Stimulated activated CD4-positive, alpha-beta T cell treated with anti-CD3 and anti-CD28 coated beads, TNF-alpha, amount 100 ng/mL, for 48 hours (primary cell): ENCODE measurements at places on chromosomes 5 and 9.
A peak's percentile ranks its signal among the peaks of the same experiment; 100 is the strongest.

DNA sequence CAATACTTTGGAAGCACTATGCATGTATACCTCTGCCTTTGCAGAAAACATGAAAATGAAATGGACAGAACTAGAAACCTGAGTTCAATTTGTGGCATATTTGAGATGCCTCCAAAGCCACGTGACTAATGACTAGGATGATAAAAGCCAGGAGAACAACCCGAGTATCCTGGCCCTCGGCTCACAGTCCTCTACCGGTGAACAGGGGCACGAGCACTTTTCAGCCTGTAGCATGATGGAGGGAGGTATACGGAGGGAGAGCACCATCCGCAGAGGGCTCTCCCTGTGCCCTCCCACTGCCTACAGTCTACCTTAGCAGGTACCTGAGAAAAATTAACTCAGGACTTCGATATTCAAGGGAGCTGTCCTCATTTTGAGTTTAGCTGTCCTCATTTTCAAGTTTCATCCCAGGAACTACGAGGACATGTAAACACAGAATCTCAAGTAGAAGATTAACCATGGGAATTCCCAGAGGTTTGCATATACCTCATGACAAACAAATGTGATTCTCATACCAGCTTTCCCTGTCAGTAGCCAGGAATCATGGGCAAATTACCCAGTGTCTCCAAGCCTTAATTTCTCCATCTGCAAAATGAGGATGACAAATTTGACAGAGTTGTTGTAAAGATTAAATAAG lies 249.3 kb downstream of the DNAH5 start:
- DNase-seq = no peak

GRCh38 chr5:35908228-35908627 lies 30.2 kb downstream of the CAPSL start:
- no peak for DNase-seq

DNA sequence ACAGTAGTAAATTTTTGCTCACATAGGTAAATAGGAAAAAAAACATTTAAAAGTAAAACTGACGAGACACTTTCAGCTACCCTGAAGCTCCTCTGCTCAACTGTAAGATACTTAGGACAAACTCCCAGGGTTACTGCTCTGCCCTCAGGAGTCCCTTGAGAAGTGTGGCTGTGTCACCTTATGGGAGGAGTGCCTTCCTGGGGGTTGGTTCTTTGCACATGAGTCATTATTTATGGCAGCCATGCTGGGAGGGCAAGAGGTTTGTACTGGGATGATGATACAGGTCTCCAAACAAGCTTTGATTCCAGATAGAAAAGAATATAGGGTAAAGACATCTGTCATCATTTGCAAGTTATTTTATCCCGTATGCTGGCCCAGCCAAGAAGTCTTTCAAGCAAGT lies 45.9 kb downstream of the TTC1 start:
- no peak for DNase-seq

GRCh38 chr9:35106343-35106730 lies 3.4 kb upstream of the STOML2 start:
- DNase-seq = no peak

GRCh38 chr5:108989761-108990392 lies 242.2 kb downstream of the FER start:
- DNase-seq = no peak

DNA sequence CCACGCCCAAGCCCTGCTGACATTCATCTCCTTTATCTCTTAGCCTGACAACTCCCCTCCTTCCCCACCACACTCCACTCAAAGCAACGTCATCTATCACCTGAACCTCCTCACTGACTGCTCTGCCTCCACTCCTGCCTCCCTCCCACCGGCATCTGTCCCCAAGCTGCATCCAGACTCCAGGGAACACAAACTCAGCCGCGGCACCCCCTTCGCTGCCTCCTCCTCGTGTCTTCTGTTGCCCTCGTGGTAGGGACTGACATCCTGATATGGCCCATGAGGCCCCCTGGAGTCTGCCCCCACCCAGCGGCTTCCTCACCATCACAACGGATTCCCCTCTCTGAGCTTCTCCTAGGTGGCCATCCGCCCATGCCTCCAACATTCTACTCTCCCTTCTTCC lies 101.0 kb upstream of the TAS2R1 start:
- no peak for DNase-seq

- DNase-seq = no peak
Measured at GRCh38 chr9:121542025-121542424, 42.4 kb upstream of the GGTA1 start.

DNA sequence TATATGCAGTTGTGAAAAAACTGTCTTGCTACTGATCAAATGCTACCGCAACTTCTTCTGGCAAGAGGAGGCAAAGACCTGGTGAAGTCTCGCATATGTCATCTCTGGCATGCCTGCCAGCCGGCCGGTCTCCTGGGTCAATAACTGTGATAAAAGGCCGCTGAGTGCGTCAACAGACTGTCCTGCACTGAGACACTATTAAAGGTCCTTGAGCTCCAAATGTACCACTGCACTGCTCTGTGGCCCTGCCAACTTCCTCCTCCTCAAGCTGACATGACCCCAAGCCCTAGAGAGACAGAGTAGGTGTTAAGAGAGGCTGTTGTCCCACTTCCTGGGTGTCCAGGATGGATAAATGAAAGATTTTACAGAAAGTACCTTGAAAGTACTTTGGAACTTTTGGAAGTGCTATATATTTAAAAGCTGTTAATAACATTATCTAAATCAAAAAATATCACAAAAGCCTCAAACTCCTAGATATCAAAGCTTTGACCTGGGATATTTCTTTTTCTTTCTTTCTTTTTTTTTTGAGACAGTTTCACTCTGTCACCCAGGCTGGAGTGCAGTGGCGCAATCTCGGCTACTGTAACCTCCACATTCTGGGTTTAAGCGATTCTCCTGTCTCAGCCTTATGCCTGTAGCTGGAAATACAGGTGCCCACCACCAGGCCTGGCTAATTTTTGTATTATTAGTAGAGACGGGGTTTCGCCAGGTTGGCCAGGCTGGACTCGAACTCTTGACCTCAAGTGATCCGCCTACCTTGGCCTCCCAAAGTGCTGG lies 31.5 kb downstream of the RAPGEF1 start:
- DNase-seq = no peak

GRCh38 chr5:139660923-139661814 lies 13.0 kb downstream of the CXXC5 start:
- no peak for DNase-seq

DNA sequence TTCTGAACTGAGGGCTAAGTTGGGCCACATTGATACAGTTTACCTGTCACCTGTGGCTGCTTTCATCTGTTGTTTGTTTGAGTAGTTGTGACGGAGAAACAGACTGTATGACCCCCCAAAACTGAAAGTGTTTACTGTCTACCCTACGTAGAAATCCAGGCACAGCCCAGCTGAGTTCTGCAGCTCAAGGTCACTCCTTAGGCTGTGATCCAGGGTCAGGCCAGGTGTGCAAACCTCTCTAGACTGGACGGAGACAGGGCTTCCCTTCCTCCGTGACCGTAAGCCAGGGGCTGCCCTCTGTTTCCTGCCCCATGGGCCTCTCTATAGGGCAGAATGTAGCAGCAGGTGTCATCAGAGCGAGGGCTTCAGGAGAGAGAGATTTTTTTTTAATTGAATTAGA lies 207.9 kb upstream of the OTULINL start:
- DNase-seq = no peak

DNA sequence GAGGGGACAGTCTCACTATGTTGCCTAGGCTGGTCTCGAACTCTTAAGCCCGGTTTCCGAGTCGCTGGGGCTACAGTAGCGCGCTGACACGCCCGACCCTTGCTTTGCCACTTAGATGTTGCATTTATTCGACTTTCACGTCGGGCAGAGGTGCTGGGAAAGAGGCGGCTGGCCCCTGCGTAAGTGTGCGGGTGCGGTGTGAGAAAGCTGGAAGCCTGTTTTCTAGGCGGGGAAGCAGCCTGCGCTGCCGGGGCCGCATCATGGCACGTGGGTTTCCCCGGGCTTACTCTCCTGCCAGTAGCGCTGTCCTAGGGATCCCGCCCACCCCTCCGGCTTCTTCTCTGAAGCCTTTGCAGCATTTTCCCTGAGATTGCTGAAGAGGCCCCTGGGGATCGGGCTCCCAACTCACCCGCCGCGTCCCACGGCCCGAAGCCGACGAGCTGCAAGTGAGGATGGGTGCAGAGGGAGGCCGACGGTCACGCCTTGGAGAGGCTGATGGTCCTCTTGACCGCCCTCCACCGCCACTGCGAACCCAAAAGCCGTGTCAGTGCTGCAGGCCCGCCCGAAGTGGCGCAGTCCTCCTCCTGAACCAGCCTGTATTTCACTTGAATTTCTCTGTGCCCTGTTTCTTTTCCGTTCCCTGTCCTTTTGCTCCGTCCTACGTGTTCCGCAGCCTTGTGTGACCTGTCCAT lies 5.8 kb upstream of the TRIM41 start:
- peak; percentile 52 for DNase-seq

DNA sequence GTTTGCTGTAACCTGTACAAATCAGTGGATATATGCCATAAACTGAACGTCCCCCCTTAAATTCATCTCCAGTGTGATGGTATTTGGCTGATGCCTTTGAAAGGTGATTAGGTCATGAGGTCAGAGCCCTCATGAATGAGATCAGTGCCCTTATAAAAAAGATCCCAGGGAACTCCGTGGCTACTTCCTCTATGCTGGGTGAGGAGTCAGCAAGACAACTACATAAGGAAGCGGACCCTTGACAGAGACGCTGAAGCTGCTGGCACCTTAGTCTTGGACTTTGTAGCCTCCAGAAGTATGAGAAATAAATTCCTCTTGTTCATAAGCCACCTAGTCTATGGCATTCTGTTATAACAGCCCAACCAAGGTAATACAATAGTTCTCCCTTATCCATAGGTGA lies 215.1 kb upstream of the ZNF608 start:
- no peak for DNase-seq

DNA sequence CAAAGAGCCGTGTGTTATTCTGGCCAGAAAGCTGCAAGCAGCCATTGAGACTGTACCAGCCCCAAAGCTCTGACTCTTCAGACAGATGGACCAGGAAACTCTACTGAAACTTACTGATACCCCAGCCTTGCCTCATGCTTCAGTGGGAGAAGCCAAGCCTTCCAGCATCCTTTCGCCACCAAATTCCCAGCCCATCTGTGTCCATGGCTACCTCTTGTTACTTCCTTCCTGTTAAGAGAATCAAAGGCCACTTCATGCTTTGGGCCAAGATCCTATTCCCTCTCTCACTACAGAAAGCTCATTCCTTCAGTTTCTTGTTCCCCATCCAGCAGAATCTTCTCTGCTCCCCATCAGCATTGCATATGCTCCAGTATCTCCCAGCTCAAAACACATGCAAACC lies 46.9 kb upstream of the FREM1 start:
- no peak for DNase-seq

DNA sequence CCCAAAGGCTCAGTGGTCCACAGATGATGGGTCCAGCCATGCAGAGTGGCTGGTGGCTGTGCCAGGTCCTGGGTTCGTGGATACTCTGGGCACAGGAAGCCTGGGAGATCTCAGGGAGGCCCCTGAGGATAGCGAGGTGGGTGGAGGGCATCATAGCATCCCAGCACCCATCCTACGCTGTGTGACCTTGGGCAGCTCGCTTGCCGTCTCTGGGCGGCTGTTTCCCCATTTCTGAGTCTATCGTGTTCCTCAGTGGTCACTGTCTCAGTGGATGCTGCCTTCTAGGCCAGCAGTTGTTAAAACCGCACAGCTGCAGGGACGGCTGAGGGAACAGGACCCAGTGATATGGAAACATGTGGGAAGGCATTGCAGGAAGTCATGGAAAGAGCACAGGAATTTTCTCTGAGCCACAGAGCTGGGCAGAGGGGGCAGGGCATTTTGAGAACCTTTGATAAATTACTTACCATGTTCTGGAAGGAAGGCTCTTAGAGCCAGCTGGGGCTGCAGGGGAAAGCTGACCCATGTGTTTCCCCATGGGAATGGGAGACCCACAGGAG lies 86.4 kb upstream of the COL5A1 start:
- DNase-seq = no peak

GRCh38 chr9:75812141-75812540 lies 78.3 kb upstream of the PCSK5 start:
- no peak for DNase-seq

GRCh38 chr5:111681414-111682120 lies 75.4 kb downstream of the NREP start:
- no peak for DNase-seq

DNA sequence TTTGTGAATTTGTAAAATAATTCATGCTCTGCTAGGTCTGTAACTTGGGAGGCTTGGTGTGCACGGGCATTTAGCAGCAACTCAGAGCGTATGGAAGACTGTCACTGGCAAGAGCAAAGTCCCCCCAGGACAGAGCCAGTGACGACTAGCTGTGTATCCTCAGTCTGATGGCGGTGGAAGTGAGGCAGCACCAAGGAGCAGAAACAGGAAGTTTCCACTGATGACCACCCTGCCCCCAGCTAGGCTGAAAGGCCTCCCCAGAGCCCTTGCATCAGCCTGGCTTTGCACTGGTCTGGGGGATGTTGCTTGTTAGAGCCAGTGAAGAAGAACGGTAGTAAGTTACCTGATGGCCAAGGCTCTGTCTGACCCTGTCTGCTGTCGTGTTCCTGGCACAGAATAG lies 66.8 kb upstream of the ABL1 start:
- no peak for DNase-seq

DNA sequence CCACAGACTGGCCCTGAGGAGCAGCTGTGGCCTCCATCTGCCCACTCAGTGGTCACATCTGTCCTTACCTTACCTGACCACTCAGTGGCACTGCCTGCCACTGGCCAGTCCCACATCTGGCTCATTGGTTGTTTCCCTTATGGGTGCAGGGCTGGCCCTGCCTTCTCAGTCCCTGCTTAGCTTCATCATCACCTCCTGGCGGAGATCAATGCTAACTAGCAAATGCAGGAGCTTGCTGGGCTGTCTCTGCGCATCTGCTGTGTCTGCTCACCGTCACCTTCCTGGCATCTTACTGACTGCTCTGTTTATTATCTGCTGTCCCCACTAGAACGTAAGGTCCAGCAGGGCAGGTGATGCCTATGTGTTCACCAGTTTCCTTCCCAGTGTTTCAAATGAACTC lies 356.9 kb downstream of the SEMA5A start:
- DNase-seq = no peak

DNA sequence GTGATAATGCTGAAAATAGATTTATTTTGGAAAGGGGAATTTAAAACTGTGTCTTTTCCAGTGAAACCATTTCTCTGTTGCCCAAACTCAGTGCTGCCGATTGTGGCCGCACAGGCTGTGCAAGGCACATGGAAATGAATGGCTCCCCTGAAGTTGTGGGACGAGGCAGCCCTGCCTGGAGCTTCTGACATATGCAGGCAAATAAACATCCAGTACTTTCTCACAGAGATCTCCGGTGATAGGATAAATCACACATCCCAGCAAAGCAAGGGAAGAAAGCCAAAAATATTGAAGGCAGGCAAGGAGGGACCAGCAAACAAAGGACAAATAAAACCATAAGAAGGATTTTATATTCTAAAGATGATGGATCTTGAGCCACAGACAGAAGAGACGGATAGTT lies 464.5 kb downstream of the MTRR start:
- DNase-seq = no peak

GRCh38 chr5:179895861-179896260 lies 11.8 kb downstream of the TBC1D9B start:
- DNase-seq = no peak

GRCh38 chr9:37937366-37937765 lies 33.4 kb upstream of the SLC25A51 start:
- no peak for DNase-seq
